ENCODE measurements at places on chromosomes 16 and 17. TPM values are rescaled to one million over a fixed set of nuclear protein-coding genes. Genes with fewer than 3 reads are reported as not detected.

Gene TBX4
- total RNA-seq, result not detected

Gene CAPNS2
- 161 TPM for total RNA-seq

Gene ST6GALNAC2
- 78.0 TPM for total RNA-seq

Gene SLC6A2
- total RNA-seq, result 26.1 TPM

Gene LGALS9C
- not detected for total RNA-seq

Gene CCNF
- total RNA-seq, result 17.7 TPM

Measured in lower leg skin (tissue), 4 donors.